AML-193 (cell line): ENCODE measurements at places on chromosomes 12 and 14.

GRCh38 chr12:16272222-16272621 lies 5.3 kb downstream of the SLC15A5 start:
- no peak for DNase-seq

DNA sequence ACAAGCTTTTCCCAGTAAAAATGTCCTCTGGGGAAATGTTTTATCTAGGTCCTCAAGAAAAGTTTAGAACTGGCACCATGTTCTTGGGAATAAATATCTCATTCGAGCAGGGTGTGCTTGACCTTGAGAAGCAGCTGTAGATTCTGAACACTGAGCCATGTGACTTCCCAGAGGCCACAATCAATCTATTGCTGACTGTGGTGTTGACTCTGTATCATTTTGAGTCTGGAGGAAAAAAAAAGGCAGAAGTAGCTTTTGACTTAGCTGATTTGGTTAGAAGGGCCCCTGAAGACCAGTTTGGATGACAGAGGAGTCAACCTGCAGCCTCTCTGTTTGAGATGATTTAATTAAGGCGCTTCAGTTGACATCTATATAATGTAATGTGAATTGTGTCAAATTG lies 592.4 kb upstream of the SEL1L start:
- no peak for DNase-seq

- DNase-seq: no peak
Observed at GRCh38 chr14:88476214-88476774, 78.5 kb downstream of the PTPN21 start.

GRCh38 chr12:14264778-14265177 lies 100.7 kb upstream of the ATF7IP start:
- DNase-seq: peak; percentile 74

GRCh38 chr12:39612250-39612649 lies 7.4 kb downstream of the ABCD2 start:
- DNase-seq: no peak

GRCh38 chr12:105315726-105316125 lies 14.8 kb upstream of the C12orf75 start:
- no peak for DNase-seq

- DNase-seq: no peak
Observed at GRCh38 chr14:29321646-29322045, 555.1 kb downstream of the FOXG1 start.

- no peak for DNase-seq
Observed at GRCh38 chr14:48584031-48584430, 908.6 kb upstream of the MDGA2 start.

DNA sequence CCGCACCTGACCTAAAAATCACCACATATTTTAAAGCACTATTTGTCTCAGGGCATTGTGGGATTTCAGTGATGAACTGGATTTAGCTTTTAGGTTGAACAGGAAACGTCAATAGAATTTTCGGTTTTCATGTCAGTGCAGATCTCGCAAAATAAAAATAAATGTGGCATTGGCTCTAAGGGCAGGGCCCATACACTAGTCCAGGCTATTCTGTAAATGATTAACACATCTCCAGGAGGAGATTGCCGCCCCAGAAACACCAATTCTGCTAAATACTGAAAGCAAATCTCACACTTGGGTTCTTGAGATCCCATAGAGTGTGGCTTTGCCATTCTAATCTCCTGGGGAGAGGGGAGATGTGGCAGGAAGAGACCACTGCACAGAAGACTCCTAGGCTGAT lies 1494.0 kb upstream of the TMEM132C start:
- no peak for DNase-seq

DNA sequence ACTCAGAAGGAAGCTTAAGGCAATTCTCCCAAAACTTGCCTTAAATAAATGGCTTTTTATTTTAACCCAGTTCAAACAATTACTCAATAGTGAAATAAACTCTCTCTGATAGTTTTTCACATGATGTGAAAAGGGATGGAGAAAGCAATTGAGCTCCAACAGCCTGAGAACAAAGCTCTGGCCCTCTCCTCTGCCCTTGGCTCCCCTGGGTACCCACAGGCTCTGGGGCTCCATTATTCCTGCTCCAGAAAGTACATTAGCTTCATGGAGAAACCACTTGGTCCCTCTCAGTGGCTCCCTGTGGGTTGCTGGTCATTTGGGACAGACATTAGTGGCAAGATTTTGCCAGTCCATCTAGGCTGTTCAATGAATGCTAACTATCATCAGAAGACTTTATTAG lies 242.8 kb downstream of the ATP23 start:
- no peak for DNase-seq

GRCh38 chr12:51889216-51890132 lies 1.6 kb downstream of the ANKRD33 start:
- no peak for DNase-seq

DNA sequence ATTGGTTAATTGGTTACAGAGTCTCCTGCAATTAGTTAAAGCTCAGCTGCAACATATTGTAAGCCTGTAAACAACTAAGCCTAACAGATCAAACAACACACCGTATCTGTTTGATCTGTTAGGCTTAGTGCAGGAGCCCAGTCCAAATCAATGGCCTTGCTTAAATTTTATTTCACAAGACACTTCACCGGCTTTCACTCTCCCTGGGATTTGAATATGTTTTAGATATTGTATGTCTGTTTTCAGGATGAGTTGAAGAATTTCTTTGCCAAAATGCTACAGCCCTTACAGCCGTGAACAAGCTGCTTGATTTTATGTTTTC lies 5.5 kb upstream of the RNASE1 start:
- no peak for DNase-seq
